PC-3 (cell line): ENCODE measurements at places on chromosomes 6 and 20. TPM values are rescaled to one million over a fixed set of nuclear protein-coding genes. Genes with fewer than 3 reads are reported as not detected.
A peak's percentile ranks its signal among the peaks of the same experiment; 100 is the strongest.

Gene MACROD2
- total RNA-seq: 3.1 and 11.5 TPM in 2 replicates

- DNase-seq: peak; percentile 15
These were observed 20.3 kb upstream of the SLA2 start for GRCh38 chr20:36666181-36666740.

DNA sequence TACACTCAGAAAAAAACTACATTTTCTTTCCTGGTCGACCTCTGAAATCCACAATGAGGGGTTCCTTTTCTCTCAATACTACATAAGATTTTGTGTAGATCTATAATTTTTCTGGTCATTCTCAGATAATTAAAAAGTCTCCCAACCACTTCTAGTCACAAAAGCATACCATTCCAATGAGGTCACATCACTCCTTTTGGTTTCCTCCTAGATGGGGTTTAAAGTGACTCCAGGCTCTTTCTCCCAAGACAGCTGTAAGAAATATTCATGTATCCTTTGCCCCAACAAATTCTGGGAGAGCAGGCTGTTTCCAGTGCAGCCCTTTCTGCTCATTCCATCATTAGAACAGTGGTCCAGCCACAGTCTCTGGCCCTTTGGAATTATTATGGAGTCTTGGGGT is 43.1 kb upstream of the BEND6 start:
- DNase-seq: peak; percentile 64

GRCh38 chr6:134787261-134787877 is 162.5 kb downstream of the ALDH8A1 start:
- peak; percentile 73 for DNase-seq

GRCh38 chr20:37852666-37853065 is 50.3 kb upstream of the VSTM2L start:
- DNase-seq: peak; percentile 27

GRCh38 chr6:48041894-48042293 is 69.1 kb downstream of the PTCHD4 start:
- DNase-seq: no peak
